ENCODE measurements at places on chromosomes 4 and X. TPM values are rescaled to one million over a fixed set of nuclear protein-coding genes. Genes with fewer than 3 reads are reported as not detected.

Gene SSX2
- not detected for total RNA-seq

Gene HTRA3
- 2.6 TPM for total RNA-seq

Gene NWD2
- not detected for total RNA-seq

Gene TMPRSS11A
- not detected for total RNA-seq

Gene TXK
- 0.66 TPM for total RNA-seq

Gene KLB
- total RNA-seq, result not detected

Gene DBET
- total RNA-seq, result not detected

Gene KLHL4
- total RNA-seq, result 3.5 TPM

Gene FRMPD4
- total RNA-seq, result 0.50 TPM

Gene DSPP
- not detected for total RNA-seq

Gene ERVMER34-1
- under 0.01 TPM for total RNA-seq

Gene CYBB
- total RNA-seq, result under 0.01 TPM

Gene NAP1L3
- total RNA-seq, result 1.3 TPM

Gene PPP1R2C
- not detected for total RNA-seq

Gene SCRG1
- 0.17 TPM for total RNA-seq
